CD4-positive, CD25-positive, alpha-beta regulatory T cell (primary cell): ENCODE measurements at places on chromosomes 1 and 21.

GRCh38 chr1:157574836-157575235 lies 22.5 kb upstream of the FCRL5 start:
- no peak for DNase-seq

GRCh38 chr21:45228171-45228641 lies 59.5 kb downstream of the POFUT2 start:
- DNase-seq = peak; percentile 26

DNA sequence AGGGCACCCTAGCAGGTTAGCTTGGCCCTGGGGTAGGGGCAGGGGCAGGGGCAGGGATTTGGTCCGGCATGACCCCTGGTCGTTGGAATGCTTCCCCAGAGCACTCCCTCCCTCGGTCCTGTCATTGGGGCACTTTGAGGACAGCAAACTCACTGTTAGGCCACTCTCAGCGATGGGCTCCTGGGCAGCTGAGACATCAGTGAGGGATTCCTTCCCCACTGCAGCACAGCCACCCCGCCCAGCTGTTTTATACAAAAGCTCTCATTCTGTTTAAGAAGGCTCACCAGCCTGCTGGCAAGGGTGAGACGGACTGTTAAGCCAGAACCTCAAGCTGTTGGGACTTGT lies 86.9 kb upstream of the F3 start:
- no peak for DNase-seq

DNA sequence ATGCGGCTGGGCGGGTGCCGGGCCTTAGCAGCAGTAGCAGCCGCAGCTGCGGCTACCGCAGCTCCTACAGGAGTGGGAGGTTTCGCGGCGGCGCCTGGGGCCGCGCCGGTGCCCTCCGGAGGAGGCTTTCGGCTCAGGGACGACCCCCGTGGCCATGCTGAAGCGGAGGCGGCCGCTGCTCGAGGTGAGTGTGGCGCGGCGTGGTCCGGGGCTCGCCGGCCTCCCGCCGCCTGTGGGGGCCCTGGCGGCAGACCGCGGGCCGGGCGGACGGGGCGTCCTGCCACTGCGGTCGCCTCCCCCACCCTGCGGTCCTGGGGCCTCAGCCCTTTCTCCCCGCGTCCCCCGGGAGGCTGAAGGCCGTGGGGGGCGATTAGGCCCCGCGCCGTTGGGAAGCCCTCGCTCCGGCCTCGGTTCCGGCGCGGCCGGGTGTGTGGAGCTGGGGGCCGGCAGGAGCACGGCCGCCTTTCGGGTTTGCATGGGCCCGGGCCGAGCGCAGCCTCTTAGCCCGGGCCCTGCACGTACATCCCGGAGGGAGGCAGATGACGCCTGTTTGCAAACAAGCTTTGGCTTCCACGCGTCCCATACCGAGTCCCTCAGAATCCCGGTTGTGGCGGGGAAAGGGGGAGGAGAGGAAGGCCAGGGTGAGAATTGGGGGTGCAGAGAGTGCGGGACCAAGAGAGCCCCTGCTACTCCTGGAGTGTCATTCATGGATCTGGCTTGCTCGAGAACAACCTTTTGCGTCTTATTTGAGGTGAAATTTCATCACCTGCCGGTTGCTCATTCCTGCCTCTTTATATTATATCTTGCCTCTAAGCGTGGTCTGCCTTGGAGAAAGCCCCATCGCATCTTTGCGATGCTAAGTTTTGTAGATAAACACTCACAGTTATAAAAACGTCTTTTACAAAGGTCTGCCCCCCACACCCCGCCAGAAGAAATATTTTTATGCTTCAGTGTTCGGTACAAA lies 613 bp downstream of the ZFYVE9 start:
- peak; percentile 35 for DNase-seq

- no peak for DNase-seq
These were observed 187.8 kb upstream of the HP1BP3 start for GRCh38 chr1:20974951-20975350.

GRCh38 chr1:71490432-71490831 lies 409.6 kb upstream of the ZRANB2 start:
- no peak for DNase-seq

DNA sequence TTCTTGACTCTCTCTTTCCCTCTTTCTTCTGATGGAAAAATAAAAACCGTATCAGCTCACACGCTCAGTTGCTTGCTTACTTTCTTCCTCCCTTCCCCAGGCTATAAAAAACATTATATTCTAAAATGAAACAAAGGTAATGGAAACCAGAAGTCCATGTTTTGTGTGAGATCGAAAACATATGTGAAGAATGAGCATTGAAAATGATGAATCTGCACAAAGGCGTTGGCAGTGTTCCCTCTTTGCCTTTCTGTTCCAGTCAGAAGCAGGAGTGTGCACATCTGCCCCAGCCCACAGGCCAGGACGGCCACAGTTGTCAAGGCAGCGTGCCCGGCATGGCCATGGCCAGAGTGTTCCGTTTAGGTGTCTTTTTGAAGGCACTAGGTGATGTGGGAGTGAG lies 185.3 kb upstream of the USP24 start:
- no peak for DNase-seq

DNA sequence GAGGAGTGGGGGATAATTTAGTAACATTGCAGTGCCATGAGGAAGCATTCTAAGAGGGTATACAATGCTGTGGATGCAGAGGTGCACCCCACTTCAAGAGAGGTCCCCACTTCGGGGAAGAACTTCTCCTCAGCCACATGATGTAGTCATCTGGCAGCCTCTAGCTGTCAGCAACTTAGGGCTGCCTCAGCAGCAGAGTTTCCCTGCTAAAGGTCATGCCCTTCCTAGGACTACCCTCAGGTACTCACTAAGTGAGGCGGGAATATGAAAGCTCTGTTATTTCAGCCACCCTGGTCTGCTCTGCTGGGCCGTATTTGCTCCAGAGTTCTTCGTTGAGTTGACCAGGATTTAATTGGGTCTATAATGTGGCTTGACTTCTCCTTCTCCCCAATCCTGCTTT lies 41.9 kb upstream of the NGF start:
- DNase-seq = no peak

- no peak for DNase-seq
These were observed 19.0 kb upstream of the MGST3 start for GRCh38 chr1:165612062-165612461.

DNA sequence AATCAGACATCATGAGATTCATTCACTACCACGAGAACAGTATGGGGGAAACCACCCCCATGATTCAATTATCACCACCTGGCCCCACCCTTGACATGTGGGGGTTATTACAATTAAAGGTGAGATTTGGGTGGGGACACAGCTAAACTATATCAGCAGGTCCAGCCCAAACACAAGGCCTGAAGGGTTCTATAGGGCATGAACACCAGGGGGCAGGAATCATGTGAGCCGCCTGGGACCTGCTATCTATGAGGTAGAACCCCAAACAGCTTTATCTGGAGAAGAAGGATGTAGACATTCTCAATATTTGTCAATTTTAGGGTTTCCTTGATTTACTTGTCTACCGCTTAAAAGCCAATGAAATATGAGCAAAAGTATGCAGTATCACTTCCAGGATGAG lies 294.9 kb upstream of the DEPDC1 start:
- DNase-seq = no peak

DNA sequence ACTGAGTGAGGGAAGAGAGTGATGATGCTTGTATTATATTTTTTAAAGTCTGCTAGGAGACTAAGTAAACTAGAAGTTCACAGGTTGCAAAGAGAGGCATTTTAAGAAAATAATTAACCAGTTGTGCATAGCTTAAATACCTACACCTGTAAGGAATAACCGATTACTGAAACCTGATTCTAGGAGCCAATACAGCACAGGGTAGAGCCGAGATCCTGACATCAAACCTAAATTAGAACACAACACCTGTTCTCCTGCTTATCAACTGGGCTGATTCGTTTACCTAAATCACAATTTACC lies 54.8 kb downstream of the EPRS1 start:
- no peak for DNase-seq

DNA sequence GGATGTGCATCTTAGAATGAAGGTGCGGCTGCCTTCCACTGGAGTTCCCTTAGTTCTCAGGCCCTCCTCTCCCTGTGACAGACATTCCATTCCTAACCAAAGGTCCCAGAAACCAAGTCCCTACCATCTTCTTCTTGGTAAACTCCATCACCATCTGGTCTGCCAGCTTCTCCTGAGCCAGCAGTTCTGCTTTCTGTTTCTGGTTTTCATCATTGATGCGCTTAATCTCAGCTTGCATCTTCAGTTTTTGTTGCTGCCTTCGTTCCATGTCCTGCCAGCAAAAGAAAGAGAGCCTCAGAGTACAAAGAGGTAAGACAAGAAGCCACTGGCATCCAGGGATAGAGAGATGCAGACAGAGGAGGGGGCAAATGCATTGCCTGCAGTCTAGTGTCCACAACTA lies 18.0 kb upstream of the VSIG8 start:
- no peak for DNase-seq

GRCh38 chr1:184854496-184855140 lies 100.0 kb upstream of the EDEM3 start:
- DNase-seq = no peak

GRCh38 chr1:143667730-143668129 lies 304.1 kb downstream of the FAM72C start:
- DNase-seq = no peak

GRCh38 chr1:37514350-37515184 lies at the start of gene MEAF6:
TSS of gene MEAF6 (minus strand) at chr1:37514766. CDS start at chr1:37514746, 20 bp downstream.
- DNase-seq = peak; percentile 81

- no peak for DNase-seq
These were observed 91.7 kb downstream of the C1orf94 start for GRCh38 chr1:34268311-34268954.

DNA sequence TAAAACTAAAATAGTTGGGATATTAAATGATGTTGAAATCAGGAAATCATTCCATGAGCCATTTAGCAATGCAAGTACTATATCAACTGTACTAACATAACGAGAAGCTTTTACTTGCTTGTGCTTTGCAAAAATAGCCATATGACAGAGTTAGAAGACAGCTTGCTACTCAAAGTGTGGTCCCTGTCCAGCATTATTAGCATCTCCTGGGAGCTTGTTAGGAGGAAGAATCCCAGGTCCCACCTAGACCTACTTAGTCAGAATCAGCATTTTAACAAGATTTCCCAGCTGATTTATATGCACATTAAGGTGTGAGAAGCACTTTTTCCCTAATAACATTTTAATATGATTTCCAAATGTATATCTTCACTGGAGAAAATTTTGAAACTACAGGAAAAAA lies 4.7 kb downstream of the PRKACB start:
- no peak for DNase-seq

DNA sequence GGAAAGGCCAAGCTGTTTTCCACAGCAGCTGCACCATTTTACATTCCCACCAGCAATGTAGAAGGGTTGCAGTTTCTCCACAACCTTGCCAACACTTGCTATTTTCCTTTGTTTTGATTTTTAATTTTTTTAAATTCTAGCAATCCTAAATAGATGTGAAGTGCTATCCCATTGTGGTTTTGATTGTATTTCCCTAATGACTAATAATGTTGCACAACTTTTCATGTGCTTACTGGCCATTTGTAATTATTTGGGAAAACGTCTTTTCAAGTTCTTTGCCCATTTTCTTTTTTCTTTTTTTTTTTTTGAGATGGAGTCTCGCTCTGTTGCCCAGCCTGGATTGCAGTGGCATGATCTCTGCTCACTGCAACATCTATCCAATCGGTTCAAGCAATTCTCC lies 53.9 kb downstream of the VCAM1 start:
- DNase-seq = no peak

- no peak for DNase-seq
These were observed 43.1 kb downstream of the OPTC start for GRCh38 chr1:203536980-203537455.

DNA sequence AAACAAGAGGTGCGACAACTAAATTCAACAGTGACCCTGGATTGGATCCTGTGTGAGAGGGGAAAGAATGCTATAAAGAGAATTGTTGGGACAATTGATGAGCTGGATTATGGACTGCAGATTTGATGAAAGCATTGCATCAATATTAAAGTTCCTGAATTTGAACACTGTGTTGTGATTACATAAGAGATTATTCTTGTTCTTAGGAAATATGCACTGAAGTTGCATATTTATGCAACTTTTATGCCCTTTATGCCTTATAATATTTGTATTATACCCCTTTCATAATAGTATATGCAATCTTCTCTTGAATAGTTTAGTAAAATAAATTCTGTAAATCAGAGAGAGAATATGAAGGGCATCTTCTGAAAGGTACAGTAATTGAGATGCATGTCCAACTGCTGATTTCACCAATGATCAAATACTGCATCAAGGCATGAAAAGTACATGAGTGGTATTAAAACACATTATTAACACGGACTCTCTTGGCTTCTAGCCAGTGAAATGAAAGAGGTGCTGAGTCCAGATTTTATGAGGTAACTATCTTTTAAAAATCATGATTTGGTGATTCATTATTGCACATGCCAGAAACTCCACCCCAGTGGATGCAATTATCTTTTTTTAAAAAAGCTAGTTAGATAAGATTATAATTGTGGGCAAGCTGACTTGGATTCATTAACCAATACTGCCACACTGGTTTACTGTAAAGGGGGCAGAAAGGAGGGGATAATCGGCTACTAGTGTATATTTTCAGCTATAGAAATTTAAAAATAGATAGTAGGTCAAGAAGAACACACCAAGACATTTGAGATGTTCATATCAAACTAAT lies 19.9 kb upstream of the LPAR3 start:
- DNase-seq = no peak

DNA sequence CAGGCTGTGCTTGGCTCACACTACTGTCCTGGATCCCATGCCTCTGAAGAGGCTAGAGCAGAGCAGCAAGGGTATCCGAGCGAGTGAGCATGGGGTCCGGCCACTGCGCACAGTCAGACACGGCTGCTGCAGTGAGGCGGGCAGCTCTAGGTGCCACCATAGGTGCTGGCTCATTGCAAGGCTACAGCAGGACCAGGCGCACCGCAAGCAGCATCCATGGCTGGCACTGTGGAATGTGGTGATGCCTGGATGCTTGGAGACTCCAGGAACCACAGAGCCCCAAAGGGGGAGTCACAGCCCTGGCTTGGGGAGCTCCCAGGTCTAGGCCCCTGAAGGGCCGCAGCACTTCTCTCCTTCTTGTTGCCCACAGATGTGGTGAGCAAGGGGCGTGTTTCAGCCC lies 47.2 kb downstream of the ATP6V1G3 start:
- no peak for DNase-seq

DNA sequence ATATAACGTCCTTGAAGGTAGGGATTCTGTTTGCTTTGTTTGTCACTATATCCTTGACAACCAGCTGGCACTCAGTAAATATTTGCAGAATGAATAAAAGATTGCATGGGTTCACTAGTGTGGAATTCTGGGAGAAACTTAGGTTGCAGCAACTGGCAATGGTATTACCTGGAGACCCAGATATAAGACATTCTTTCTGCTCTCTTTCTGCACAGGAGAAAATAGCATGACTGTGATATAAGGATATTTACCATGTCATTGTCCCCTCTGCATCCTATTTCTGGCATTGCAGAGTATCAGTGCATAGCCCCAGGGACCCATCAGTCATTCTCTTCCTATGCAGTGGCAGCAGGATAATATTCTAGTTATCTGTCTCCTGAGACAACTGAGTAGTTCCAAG lies 308.9 kb upstream of the LRRC7 start:
- DNase-seq = no peak

- no peak for DNase-seq
These were observed 14.8 kb downstream of the ARHGEF16 start for GRCh38 chr1:3469104-3469848.

- DNase-seq = no peak
These were observed 62.6 kb upstream of the SPAG17 start for GRCh38 chr1:118247593-118247992.
